ENCODE measurements at places on chromosomes 11 and 22. TPM values are rescaled to one million over a fixed set of nuclear protein-coding genes. Genes with fewer than 3 reads are reported as not detected.

The DAGLA gene
- total RNA-seq, result 3.6 TPM

The GAL3ST1 gene
- total RNA-seq, result 27.3 TPM

The GPR83 gene
- 0.41 TPM for total RNA-seq

The ZP1 gene
- total RNA-seq, result not detected

The LIPT2 gene
- 13.0 TPM for total RNA-seq

The CD3G gene
- 0.47 TPM for total RNA-seq
